ENCODE measurements at places on chromosomes 2 and 18.

- no peak for DNase-seq
Measured at GRCh38 chr2:407630-408029, 119.7 kb upstream of the ALKAL2 start.

DNA sequence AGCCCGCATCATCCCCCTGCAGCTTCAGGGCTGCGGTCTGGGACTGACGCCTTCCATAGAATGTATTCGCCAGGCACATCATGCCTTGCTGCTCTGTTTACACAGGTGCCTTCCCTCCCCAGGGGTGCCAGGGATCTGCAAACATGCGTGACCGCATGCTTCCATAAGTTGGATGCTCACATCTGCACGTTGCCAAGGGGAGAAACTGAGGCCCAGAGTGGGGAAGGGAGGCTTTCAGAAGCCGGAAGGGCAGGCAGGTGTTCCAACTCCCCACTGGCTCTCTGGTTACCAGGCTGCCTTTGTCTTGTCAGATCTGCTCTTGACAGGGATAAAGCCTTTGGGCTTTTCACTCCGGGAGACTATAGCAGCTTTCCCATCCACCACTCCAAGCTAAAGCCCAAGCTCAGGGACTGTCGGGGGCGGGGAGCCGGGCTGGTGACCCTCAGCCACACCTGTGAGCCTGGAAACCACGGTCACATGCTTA, 125.8 kb upstream of the TNP1 start:
- DNase-seq = no peak

GRCh38 chr2:46416739-46417403, 62.5 kb upstream of the TMEM247 start:
- DNase-seq = no peak

- DNase-seq = no peak
Measured at GRCh38 chr2:38145236-38145635, 69.3 kb upstream of the CYP1B1 start.

GRCh38 chr18:27298214-27298804, 113.2 kb upstream of the CHST9 start:
- no peak for DNase-seq

GRCh38 chr2:205022841-205023240, 477.6 kb downstream of the PARD3B start:
- no peak for DNase-seq

DNA sequence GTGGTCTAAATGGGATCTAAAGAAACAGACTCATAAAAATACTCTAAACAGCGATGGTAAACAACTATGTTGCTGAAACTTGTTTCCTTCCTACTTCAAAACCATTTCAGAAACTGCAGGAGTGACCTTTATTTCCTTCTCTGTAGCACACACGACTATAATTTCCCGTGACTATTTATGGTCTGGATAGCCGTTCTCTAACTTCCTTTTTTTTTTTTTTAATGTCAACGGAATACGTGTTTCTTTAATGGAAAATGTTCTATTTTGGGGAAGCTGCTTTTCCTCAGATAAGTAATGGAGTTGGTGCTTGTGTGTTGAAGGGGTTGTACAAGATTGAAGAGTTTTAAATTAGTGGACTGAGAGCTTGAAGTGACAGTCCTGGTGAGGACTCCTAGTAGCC, 224.1 kb downstream of the PHLPP1 start:
- no peak for DNase-seq

DNA sequence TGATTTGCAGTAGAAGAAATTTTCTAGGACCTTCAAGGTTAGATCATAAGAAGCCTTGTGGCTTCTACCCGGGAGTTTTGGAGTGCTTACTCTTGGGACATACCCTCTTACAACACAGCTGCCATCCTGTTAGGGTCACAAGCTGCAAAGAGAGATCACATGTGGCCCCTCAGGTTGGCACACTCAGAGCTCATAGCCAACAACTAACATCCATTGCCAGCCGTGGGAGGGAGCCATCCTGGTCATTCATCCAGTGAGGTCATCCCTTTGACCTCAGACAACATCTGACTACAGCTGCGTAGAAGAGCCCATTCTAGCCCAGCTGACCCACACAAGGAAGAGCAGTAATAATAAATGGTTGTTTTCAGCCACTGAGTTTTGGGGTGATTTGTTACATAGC, 76.9 kb upstream of the NABP1 start:
- DNase-seq = no peak

DNA sequence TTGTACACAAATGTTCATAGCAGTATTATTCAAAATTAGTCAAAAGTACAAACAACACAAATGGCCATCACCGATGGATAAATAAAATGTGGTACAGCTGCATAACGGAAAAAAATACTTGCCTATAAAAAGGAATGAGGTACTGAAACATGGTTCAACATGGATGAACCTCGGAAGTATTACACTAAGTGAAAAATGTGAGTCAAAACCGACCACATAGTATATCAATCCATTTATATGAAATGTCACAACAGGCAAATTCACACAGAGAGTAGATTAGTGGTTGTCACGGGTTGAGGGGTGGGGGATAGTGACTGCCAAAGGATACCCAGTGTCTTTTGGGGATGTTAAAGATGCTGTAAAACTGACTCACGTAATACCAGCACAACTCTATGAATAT, 3.5 kb downstream of the SS18 start:
- no peak for DNase-seq

DNA sequence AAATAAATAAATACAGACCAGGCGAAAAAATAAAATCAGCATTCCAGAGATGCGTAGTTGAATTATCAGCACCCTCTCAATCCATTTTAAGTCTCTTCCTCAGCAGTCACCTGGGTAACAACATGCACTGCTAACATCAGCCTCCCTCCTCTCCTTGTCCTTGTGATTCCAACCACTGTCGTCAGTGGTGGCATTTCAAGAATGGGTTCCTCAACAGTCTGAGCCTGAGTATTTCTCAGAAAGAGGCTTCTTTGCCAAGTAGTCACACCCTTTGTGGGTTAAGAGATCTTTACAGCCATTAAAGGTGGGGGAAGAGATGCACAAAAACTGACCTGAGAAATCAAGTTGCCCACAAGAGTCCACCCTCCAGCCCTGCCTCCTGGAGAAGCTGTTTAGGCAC, 39.0 kb downstream of the NOL10 start:
- DNase-seq = no peak

GRCh38 chr18:9758624-9759075, 50.5 kb downstream of the RAB31 start:
- DNase-seq = no peak

GRCh38 chr2:127826047-127826446, 15.1 kb upstream of the WDR33 start:
- no peak for DNase-seq

GRCh38 chr2:191836853-191837769, 9.8 kb downstream of the CAVIN2 start:
- DNase-seq = no peak

- DNase-seq = no peak
Measured at GRCh38 chr2:130736487-130736886, 7.6 kb downstream of the GPR148 start.

DNA sequence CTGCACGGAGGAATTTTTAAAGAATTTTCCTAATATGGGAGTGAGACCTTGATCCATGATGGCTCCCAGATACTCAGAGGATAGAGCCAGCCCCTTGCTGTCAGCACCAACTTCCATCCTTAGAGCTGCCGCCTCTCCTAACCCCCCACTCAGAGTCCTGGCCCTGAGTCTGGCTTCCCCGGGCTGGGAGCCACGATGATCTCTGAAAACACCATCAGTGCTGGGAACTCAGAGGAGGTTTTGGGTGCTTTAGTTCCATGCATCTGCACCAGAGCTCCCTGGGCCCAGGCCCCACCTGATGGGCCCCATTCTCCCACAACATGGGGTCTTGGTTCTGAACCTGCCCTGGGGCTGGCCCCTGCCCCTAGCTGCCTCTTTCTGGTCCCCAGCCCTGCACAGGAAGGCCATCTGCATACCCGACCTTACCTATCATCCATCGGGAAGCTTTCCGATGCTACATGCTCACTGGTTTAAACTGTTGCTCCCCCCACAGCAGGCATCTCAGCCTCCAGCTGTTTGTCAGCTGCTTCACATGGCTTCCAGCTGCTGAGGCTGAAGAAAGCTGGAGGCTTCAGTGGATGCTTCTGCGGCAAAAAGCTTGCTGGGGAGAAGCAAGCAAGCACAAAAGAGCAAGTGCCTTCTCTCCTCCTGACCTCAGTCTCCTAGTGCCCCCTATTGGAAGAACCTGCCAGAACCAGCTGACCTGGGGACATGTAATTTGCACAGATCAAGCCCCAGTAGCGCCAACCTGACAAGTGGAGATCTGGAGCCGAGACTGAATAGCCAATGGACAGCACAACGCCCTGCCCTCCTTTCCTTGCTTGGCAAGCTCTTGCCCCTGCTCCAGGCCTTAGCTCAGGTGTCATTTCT, 24.2 kb upstream of the RHOB start:
- DNase-seq = peak; percentile 13

DNA sequence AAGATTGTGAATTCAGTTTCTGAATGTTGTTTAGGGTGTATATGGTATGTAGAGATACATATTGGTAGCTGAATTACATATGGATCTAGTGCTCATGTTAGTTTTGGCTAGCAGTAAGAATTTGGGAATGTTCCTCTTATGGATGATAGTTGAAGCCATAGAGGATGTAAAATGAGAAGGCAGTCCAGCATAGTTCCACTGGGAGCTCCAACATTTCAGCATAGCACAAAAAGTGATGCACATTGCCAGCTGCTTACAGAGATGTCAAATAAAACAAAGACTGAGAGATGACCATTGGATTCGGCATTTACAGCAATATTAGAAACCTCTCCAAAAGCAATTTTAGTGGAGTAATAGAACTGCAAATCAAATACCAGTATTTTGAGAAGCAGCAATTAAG, 77.4 kb downstream of the EML4 start:
- no peak for DNase-seq

DNA sequence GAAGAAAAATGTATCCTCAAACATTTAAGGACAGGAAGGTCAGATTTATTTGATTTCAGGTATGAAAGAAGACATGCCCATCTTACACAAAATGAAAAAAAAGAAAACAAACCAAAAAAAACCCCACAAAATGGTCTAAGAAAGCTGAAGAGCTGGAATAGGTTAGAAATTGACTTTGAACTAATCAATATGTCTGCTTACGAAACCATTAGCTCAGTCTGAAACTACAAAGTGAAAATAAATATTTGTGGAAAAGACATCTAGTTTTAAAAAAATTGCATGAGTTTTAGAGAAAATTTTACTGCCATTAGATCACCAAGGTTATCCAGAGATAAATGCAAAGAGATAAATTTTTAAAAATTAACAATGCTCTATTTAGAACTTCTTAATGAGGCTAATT, 125.3 kb downstream of the TMEFF2 start:
- DNase-seq = no peak

DNA sequence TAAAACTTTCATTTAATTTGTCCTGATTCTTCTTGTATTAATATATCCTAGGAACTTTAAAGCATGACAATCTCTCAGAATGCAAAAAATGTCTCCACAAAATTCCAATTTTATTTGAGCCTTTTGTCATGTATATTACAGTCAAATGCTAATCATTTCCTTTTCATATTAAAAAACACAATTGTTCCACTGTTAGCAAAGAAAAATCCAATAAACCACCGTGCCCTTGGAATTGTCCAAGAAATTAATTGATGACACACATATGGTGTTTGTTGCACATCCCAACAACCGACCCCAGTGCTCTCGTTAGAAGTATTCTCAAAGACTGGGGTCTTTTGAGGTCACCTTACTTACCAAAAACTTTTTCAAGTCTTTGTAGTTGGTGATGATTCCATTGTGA, 28.1 kb downstream of the GFPT1 start:
- DNase-seq = no peak

- DNase-seq = no peak
Measured at GRCh38 chr2:79327460-79327859, 167.9 kb upstream of the REG3A start.

DNA sequence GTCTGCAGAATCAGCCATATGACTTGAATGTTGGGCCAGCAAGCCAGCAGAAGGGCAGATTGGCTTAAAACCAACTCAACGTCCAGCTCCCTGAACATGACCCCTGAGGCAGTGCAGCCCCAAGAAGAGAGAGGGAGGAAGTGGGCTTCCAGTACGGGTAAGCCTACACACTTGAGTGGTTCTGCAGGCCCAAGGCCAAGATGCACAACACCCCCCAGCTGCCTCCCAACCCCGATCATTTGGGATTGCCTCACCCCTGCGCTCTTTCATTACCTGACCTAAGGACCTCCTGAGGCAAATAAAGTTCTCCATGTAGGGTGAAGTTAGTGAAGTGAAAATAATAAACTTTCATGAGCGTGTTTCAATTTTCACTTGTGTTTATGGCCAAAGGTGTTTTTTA, 536.0 kb downstream of the TNS1 start:
- no peak for DNase-seq

- no peak for DNase-seq
Measured at GRCh38 chr2:120678251-120678650, 57.4 kb upstream of the GLI2 start.

- DNase-seq = no peak
Measured at GRCh38 chr2:120053891-120054290, 41.0 kb downstream of the EPB41L5 start.

GRCh38 chr2:70084973-70085710, 2.1 kb upstream of the PCBP1 start:
- peak; percentile 45 for DNase-seq

GRCh38 chr2:55052129-55053061, 2.1 kb upstream of the RTN4 start:
- DNase-seq = no peak

- peak; percentile 31 for DNase-seq
Measured at GRCh38 chr2:32572737-32573136, 55.1 kb upstream of the TTC27 start.

- no peak for DNase-seq
Measured at GRCh38 chr18:31396796-31397612, 20.4 kb downstream of the DSG4 start.

GRCh38 chr2:177355874-177356273, 36.7 kb upstream of the AGPS start:
- no peak for DNase-seq

GRCh38 chr18:59718464-59719157, 21.4 kb upstream of the CCBE1 start:
- DNase-seq = no peak

DNA sequence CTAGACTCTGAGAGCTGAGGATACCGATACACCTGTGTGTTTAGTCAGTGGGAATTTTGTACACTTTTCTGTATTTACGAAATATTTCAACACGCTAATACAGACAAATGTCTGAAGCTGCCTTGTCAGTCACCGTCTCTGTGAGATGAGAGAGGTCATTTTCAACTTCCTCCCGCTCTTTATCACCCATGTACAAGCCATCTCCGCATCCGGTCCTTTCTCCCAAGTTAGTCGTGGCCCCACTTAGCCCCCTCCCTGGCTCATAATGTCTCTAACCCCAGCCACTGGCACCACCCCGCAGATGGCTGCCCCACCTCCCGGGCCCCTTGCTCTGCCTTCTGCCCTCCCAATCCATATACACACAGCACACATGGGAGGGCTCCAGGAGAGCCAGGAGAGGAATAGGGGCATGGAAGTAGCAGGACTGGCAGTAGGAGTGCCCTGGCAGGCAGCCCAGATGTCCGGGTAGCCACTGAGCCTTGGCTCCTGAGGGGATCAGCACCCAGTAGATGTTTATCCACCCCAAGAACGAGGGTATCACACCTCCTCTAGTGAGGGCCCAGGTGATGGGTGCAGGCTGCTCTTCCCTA, 2.0 kb upstream of the RUFY4 start:
- no peak for DNase-seq

Data from CD8-positive, alpha-beta T cell (primary cell).